ENCODE measurements at places on chromosomes 16 and 17.

DNA sequence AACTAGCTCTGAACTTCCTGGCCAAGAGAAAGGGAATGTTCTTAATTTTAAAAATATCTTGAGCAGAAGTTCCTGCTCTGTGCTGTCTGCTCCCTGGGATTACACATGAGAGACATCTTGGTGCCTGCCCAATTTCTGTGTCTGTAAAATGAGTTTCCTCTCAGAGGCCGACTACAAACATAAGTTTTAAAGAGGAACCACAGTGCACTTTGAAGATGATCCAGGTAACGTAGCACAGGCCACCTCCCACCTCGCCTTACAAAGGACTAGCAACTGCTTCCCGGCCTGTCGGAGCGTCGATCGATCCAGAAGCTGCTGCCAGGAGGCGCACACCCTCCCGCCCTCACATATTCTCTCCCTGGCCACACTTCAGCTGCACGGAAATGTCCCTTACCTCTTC lies 55.0 kb upstream of the ATP2A3 start:
- no peak for DNase-seq

DNA sequence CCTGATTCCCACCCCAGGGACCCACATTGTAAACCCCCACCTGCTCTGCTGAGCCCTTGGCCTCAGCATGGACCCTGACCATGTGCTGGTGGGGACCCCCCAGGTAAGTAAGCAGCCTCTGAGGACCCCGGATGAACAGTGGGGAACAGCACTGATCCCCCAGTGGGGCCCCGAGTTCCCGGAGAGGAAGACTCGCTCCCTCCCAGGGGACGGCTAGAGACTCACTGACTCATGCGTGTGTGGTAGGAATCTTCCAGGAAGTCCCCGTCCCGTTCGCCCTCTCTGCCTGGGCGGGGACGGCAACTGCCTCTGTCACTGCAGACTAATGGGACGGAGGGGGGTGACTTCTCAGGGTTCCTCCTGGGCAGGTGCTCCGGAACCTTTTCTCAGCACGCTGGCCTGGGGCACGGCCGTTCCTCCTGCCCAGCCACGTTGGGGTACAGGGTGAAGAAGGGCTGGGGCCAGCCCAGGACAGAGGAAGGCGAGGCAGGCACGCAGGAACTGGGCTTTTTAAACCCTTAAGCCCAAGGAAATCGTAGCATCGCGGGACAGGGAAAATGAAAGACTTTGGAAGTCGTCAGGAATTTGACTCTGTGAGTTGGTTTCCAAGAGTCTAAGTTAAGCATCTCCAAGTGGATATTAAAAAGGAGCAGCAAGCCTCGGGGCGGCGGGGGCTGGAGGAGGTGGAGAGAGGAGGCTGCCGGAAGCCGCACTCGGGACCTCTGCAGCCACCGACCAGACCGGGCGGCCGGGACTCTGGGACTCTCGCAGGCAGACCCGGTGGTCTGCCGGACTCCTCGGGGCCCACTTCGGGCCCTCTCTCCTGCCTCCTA lies 178.7 kb downstream of the SEC14L1 start:
- no peak for DNase-seq

GRCh38 chr17:8781776-8782175 lies 17.4 kb downstream of the MFSD6L start:
- DNase-seq: no peak

DNA sequence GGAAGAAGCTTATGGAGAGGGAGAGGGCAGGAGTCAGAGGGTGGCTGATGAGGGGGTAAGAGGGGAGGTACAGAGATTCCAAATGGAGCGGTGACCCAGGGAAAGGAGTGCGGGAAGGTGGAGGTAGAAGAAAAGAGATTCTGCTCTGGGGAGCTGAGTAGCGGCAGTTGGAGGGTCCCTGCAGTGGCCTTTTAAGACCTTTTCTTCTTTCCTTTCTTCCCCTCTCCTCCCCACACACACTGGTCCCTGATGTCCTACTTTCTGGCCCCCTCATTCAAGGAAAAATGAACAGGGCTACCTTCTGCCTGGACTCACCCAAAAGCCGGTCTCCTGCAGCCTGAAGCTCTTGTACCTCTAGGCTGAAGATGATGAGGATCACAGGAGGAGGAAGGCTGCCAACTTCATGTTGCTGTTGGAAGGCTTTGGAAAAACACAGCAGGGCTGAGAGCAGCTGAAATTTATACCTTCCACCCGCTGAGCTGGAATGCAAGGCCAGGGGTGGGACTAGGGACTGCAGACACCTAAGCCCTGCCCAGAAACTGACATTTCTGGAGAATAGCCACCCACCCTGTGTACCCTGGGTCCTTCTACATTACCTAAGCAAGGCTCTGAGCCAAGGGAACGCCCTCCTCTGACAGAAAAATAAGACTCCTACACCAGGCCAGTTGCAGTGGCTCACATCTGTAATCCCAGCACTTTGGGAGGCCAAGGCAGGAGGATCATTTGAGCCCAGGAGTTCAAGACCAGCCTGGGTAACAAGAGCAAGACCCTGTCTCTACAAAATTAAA lies 9.4 kb upstream of the HEATR6 start:
- no peak for DNase-seq

GRCh38 chr16:70708366-70709246 lies 22.8 kb upstream of the MTSS2 start:
- no peak for DNase-seq

GRCh38 chr17:42647778-42648177 lies 11.3 kb upstream of the TUBG2 start:
- DNase-seq: no peak

GRCh38 chr16:13056607-13057006 lies 155.2 kb downstream of the SHISA9 start:
- DNase-seq: no peak

GRCh38 chr17:64661726-64661975 lies 456 bp downstream of the SMURF2 start:
- DNase-seq: no peak

- no peak for DNase-seq
Observed at GRCh38 chr16:56351481-56351880, 73.9 kb downstream of the AMFR start.

DNA sequence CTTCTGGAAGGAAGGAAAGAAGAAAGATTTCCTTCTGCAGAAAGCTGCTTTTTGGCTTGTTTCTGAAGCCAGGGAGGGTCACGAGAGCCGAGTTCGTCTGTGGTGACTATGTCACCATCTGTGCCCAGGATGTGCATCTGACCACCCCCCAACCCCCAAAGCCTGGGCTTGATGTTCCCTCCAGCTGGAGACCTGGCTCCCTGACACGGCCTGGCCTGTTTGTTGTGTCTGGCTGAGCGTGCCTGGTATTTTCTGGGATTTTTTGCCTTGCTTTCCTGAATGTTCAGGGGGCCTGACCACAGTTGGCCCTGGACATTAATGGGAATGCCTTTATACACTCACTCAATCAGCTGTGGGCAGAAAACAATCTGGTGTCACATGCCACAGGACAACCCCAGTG lies 38.9 kb downstream of the LGALS9 start:
- no peak for DNase-seq

- DNase-seq: no peak
Observed at GRCh38 chr16:24568392-24568791, 29.0 kb downstream of the RBBP6 start.

DNA sequence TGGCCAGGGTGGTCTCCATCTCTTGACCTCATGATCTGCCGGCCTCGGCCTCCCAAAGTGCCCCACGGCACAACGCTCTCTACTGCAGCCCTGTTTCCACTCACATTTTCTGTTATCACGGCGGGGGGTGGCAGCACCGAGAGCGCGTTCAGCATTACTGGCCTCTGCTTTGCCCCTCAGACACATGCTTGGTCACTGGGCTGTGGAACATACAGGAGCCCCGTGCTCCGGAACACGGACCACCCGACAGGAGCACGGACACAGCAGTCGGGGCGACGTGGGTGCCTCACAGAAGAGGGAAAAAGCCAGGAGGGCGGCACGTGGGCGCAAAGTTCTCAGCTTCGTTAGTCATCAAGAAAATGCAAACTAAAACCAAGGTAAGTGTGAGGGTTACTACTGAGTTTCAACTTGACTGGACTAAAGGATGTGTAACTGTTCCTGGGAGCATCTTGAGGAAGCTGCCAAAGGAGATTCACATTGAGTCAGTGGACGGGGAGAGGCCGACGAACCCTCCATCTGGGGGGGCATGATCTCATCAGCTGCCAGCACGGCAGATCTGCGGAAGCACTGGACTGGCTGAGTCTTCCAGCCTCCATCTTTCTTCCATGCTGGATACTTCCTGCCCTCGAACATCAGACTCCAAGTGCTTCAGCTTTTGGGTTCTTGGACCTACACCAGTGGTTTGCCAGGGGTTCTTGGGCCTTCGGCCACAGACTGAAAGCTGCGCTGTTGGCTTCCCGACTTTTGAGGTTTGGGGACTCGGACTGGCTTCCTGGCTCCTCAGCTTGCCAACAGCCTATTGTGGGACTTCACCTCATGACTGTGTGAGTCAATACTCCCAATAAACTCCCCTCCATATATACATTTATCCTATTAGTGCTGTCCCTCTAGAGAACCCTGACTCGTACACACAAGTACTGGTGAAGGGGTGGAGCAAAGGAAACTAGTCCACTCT lies 106.8 kb downstream of the ZNF778 start:
- DNase-seq: no peak

GRCh38 chr16:86297391-86297790 lies 212.9 kb upstream of the FOXF1 start:
- DNase-seq: no peak

GRCh38 chr17:45175759-45176115 lies 14.1 kb downstream of the HEXIM2 start:
- no peak for DNase-seq

GRCh38 chr17:68034452-68034776 lies 1.1 kb upstream of the KPNA2 start:
- no peak for DNase-seq

- DNase-seq: no peak
Observed at GRCh38 chr16:55324285-55325079, 479 bp downstream of the IRX6 start.

GRCh38 chr17:30519166-30519565 lies 42.0 kb downstream of the GOSR1 start:
- no peak for DNase-seq

- no peak for DNase-seq
Observed at GRCh38 chr17:59607817-59608403, 11.8 kb upstream of the CLTC start.

DNA sequence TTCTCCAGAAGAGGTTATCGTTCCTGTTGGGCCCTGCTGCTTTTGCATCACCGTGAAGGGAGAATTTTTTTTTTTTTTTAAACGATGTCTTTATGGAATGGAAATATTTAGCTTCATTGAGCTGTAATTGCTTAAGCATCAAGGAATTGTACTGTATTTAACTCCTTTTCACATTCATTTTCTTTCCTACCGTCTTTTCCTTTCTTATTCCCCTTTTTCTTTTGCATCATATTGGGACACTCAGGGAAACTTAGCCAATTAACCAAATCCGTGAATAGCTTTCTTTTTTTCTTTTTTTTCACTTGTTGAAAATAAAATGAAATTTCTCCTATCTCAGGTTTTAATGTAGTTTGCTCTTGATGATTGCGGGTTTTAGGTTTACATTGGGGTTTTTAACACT lies 1.5 kb downstream of the TNRC6A start:
- DNase-seq: no peak

GRCh38 chr16:87689956-87690465 lies 75.8 kb downstream of the KLHDC4 start:
- no peak for DNase-seq

- DNase-seq: no peak
Observed at GRCh38 chr16:78720416-78720815, 621.0 kb downstream of the WWOX start.

DNA sequence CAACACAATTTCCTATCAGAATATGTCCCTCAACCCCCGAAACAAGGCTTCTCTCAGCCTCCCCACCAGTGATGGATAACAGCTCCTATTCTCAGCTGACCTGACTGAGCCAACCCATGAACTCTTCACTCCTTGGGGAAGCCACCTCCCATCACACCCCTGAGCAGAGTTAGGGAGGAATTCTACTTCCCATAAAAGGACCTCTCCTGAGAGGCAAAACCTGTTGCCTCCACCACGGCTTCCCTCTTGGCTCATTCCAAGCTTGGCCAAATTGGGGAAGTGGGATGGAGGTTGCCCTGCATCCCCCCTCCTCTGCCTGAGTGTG lies 5.7 kb upstream of the RASL10B start:
- no peak for DNase-seq

DNA sequence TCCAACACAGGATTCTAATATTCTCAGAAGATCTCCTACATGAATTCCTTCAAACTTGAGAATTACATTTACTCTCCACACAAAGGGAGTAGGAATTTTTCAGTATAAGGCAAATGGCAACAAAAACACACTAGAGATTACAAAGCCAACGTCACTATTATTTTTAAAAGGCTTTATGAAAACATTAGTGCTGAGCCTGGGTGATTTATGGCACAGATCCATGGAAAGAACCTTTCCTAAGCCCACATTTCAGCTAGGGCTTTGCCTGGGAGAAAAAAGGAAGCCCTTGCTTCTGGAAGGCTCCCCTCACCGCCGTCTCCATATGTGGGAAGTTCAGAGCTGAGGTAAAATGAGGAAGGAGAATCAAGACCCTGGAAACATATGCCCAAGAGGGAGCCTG lies 499.4 kb upstream of the HSBP1 start:
- no peak for DNase-seq

DNA sequence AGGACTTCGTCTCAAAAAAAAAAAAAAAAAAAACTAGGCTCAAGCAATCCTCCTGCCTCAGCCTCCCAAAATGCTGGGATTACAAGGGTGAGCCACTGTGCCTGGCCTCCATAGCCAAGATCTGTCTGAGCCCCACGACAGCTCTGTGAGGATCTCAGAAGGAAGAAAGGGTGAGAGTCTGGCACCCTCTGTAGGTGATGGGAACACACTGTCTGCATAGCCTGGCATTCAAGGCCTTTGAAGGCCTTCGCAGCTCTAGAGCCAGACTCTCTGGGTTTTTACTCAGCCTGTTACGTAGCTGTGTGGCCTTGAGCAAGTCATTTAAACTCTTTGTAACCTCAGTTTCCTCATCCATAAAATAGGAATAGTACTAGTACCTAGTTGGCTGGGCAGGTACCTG lies 6.3 kb upstream of the XPO6 start:
- DNase-seq: no peak

- DNase-seq: no peak
Observed at GRCh38 chr17:22411185-22411784, 719.0 kb downstream of the KCNJ18 start.

DNA sequence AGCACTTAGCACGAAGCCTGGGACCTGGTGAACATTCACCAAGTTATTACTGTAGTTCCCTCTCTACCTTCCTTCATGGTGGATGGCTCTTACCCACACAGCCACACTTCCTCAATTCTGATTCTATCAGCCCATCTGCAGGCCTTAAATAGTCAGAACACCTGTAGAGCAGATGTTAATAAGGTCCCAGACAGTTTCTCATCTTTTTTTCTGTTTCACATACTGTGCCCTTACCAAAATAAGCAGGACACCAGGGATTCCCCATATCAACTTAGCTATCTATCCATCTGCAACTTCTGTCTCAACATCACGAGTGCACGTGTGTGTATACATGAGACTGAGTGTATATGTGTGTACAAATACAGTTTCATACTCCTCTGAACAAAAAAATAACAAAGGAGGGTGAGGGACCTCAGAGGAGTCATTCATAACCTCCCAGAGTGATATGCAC lies 2.8 kb downstream of the RECQL5 start:
- DNase-seq: no peak

Data from esophagus squamous epithelium (tissue), 5 donors.